ENCODE measurements at places on chromosomes 3 and 15.
A peak's percentile ranks its signal among the peaks of the same experiment; 100 is the strongest.

DNA sequence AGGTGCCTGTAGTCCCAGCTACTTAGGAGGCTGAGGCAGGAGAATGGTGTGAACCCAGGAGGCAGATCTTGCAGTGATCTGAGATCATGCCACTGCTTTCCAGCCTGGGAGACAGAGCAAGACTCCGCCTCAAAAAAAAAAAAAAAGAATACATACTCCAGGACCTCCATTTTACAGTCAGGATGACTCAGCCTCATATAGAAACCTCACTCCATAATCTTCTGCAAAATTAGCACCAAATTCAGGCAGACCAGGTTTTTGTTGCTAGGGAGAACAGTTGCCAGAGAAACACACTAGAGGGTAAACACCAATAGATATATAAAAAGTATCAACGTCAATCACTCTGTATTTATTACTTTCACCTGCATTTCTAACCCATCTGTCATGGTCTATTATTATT lies 28.3 kb upstream of the AP3B2 start:
- no peak for DNase-seq

GRCh38 chr3:65551945-65552344 lies 486.8 kb downstream of the MAGI1 start:
- no peak for DNase-seq

GRCh38 chr3:118213892-118214291 lies 820.8 kb downstream of the IGSF11 start:
- no peak for DNase-seq

DNA sequence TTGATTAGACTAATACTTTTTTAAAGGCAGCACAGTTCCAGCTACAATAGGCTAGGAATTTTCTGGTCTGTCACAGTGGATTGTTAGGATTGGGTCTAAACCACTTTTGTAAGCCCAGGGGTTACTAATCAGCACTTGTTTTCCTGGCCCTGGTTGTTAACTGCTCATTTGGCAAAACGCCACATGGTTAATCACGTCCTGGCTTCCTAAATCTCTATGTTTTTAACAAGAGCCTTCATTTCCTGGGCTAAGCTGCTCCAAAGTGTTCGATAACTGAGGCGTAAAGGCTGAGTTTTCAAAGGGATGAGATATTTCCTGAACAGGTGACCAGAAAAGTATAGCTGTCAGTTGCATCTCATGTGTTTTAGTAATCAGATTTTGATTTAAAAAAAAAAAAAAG lies 38.9 kb upstream of the CLRN1 start:
- DNase-seq: no peak

DNA sequence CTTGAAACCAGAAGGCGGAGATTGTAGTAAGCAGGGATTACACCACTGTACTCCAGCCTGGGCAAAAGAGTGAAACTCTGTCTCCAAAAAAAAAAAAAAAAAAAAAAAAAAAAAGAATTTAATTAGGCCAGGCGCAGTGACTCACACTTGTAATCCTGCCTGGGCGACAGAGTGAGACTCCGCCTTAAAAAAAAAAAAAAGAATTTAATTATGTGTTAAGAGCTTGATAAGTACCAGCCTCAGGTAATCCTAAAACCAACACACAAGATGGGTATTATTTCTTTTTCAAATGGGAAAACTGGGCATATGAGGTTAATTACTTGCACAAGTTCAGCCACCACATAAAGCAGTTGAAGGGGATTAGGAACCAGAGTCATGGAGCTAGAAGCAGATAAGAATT lies 49.0 kb downstream of the PBRM1 start:
- no peak for DNase-seq

GRCh38 chr15:40162552-40162951 lies 1.7 kb downstream of the BUB1B start:
- DNase-seq: no peak

- peak; percentile 19 for DNase-seq
Observed at GRCh38 chr3:124351430-124352148, 359.7 kb upstream of the ROPN1 start.

DNA sequence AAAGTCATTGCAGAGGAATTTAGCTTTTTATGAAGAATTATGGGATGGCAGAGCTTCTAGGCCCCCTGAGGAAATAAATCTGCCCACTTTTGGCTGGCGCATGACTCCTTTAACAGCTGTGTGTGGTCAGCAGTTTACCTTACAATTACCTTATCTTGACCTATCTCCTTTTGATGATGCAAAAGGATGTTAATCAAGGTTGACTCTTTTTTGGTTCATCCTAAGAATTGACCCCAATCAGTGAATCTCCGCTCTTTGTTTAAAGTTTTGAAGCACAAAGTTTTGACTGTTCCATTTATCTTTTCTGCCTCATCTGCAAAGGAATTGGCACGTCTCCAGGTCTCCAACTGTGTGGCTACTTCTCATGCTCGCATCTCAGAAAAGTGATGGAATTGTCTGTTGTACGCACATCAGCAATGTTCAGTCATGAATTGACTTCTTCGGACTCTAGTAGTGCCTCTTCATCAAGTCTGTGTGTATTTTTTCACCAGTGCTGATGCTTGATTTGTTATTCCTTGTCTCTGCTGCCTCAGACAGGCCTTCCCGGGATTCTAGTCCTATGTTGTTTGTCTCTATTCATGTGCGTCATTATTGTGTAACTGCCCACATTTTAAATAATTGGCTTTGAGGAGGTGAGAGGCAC lies 196.2 kb upstream of the CFAP20DC start:
- DNase-seq: no peak

- DNase-seq: no peak
Observed at GRCh38 chr3:172635588-172635987, 75.3 kb downstream of the NCEH1 start.

- DNase-seq: peak; percentile 32
Observed at GRCh38 chr15:73753250-73754130, at the start of gene INSYN1. Gene INSYN1, minus strand, starts transcription at chr15:73753351. Its CDS starts 2,221 bp downstream, at chr15:73751130.

GRCh38 chr3:88321363-88322050 lies 171.7 kb downstream of the C3orf38 start:
- DNase-seq: no peak

DNA sequence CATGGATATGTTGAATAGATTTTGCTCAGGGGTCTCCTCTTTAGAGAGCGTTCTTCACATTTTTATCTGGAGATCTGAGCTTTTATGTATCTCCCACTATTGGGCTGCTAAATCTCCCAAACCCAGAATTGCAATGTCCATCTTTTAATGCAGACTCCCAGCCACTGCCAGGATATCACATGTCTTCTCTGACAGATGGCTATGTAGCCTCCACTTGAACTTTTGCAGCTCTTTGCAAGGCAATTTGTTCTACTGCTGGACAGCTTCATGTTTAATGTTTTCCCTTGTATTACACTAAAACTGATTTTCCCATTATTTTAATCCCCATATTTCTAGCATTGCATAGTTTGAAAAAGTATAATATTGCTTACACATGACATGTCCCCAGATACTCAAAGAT lies 177.2 kb downstream of the LPP start:
- no peak for DNase-seq

GRCh38 chr15:73700041-73700842 lies 16.1 kb downstream of the CD276 start:
- DNase-seq: peak; percentile 84

DNA sequence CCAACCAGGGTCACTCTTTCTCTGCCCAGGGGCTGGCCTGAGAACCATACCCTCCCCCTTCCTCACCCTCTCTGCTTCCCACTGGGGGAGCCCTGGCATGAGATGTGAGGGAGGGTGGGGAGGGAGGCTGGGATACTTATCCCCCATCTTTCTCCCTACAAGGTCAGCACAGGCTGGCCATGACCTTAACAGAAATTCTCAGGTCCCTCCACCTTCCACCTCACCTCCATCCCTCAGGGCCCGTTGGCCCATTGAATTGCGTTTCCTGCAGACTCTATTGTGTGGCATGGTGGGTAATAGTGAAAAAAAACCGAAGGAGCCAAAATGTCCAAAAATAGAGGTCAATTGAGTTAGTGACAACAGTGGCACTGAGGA lies 159.5 kb downstream of the OR4M2 start:
- no peak for DNase-seq

- DNase-seq: no peak
Observed at GRCh38 chr3:136070334-136070733, 104.8 kb downstream of the PPP2R3A start.

- DNase-seq: peak; percentile 46
Observed at GRCh38 chr15:73052653-73053397, 562 bp downstream of the NEO1 start.

GRCh38 chr15:52794665-52795463 lies 4.7 kb upstream of the ONECUT1 start:
- DNase-seq: no peak

DNA sequence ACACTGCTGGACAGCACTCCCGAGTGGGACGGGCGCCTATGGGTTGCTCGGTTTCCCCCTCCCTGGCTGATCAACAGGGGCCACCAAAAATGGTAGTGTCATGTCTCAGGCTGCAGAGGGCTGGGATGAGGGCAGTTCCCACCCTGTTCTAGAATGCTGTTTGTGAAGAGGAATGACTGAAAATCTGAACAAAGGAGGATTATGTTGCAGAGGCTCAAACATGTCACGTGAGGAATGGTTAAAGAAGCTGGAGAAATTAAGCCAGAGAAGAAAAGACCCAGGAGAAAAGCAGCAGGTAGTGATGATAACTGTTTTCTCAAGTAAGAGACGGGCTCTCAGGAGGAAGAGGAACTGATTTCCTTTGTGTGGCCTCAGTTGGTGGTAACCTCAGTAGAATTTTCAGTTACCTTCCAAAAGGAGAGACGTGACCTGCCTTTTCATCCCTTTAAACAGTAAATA lies 10.4 kb downstream of the SPG21 start:
- DNase-seq: no peak

DNA sequence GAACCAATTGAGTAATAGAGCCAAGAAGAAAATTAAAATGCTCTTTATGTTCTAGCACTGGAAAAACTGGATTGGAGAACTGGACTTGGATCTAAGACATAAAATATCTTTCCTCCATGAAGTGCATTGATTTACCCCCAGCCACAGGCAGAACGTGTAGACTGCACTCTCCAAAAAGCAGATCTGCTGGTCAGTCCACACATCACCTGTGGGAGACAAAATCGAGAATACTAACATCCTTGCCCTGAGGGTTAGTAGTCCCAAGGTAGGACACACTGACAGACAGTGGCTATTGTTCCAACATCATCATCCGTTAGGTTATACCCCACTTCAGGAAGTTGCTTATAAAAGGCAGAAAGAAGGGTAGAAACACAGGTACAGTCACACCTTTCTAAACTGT lies 257.1 kb upstream of the STT3B start:
- DNase-seq: no peak

DNA sequence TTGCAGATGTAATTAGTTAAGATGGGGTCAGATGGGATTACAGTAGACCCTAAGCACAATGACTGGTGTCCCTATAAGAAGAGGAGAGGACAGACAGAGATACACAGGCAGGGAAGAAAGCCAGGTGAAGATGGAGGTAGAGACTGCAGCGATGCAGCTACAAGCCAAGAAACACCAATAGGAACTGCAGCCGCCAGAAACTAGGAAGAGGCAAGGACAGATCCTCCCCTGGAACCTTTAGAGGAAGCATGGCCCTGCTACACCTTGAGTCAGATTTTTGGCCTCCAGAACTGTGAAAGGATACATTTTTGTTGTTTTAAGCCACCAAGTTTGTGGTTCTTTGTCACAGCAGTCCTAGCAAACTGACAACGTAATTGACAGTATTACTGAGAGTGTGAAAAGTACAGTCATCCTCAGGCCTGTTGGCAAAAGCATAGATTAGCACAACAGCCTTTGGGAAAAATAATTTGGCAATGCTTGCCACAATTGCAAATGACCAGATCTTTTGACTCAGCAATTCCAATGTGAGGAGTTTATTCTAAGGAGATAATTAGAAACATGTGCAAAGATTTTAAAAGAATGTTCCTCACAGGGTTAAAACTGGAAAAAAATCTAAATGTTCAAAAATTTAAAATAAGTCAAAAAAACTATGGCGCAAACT lies 82.6 kb upstream of the TJP1 start:
- no peak for DNase-seq

DNA sequence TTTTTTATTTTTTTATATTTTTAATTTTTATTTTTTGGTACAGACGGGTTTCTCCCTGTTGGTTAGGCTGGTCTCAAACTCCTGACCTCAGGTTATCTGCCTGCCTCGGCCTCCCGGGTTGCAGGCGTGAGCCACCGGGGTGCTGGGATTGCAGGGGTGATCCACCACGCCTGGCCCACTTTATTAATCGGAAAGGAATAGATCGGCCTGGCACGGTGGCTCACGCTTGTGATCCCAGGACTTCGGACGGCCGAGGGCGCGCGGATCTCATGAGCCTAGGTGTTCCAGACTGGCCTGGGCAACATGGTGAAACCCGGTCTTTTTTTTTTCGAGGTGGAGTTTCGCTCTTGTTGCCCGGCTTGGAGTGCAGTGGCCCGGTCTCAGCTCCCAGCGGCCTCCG lies 26.5 kb upstream of the TUBGCP5 start:
- no peak for DNase-seq

- DNase-seq: no peak
Observed at GRCh38 chr3:191139736-191140135, 59.3 kb upstream of the OSTN start.

- DNase-seq: no peak
Observed at GRCh38 chr3:114115143-114115542, 58.6 kb downstream of the QTRT2 start.

- DNase-seq: no peak
Observed at GRCh38 chr3:114392831-114393230, 99.0 kb downstream of the TIGIT start.

- no peak for DNase-seq
Observed at GRCh38 chr3:141083836-141084649, 32.9 kb downstream of the SPSB4 start.

- no peak for DNase-seq
Observed at GRCh38 chr3:278300-279064, 81.9 kb downstream of the CHL1 start.

DNA sequence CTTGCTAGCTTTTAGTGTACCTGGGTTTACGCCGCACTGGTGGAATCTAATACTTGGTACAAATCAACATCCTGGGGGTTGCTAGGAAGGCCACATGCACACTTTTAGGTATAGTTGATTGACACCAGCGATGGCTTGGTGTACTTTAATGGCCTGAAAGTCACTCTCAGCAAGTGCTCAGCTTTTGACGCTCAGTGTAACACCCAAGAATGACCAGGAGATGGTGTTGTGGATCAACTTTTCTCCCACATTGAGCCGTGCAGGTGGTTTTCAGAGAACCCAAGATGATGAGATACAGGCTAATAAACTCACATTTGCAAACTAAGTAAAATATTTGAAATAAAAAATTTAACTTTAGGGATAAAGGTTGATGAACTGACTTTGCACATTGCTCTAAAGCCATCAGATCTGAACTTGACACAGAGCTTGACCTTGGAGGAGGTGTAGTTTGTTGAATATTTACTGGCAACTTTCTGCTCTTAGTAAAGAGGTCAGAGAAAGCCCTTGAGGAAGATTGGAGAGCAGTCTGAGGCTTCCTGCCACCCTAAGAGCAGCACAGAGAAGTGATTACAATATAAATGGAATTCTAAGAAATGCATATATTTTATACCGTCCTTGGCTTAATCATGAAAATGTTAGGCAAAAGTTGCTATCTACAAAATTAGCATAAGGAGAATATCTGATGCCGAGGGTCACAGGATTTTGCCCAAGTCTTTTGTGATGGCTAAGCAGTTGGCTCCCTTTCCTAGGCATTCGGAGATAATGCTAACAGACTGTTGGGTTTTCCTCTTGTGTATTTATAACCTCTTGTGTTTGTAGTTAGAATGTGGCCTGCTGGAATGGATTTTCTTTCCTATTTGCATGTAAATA lies 143.4 kb upstream of the RASGRP1 start:
- peak; percentile 36 for DNase-seq

Data from prostate gland (tissue), 2 donors.